ENCODE measurements at places on chromosomes 4 and X. TPM values are rescaled to one million over a fixed set of nuclear protein-coding genes. Genes with fewer than 3 reads are reported as not detected.

DNA sequence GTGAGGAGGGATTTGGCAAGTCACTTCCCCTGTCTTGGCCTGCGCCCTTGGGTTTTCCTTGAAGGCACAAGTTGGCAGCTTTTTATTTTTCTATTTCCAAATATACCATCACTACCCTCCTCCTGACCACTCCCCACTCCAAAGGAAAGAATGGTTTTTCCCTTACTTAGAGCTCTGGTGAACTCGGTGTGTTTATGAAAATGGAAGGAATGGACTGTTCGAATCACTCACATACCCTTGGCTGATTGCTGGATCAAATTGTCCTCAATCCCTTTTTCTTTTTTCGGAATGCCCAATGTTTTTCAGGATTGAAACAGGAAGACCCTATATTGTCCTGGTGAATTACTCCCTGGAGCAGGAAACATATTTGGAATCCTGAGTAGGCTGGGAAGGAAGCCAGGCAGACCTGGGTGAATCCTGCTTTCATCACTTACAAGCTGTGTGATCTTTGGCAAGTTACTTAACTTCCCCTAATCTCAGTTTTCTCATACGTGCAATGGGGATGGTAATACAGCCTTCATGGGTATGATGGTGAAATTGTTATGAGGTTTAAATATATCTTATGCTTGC, 70.7 kb downstream of the RTL5 start:
- no peak for DNase-seq

GRCh38 chr4:175813821-175814220, 1.8 kb upstream of the GPM6A start:
- no peak for DNase-seq

The CXCL8 gene
- polyA plus RNA-seq: 2.0 TPM

The ASB12 gene
- polyA plus RNA-seq: 0.63 TPM

The CLCN5 gene
- polyA plus RNA-seq: 12.2 TPM

- DNase-seq: no peak
These were observed 35.3 kb downstream of the ZBTB49 start for GRCh38 chr4:4325321-4325720.

DNA sequence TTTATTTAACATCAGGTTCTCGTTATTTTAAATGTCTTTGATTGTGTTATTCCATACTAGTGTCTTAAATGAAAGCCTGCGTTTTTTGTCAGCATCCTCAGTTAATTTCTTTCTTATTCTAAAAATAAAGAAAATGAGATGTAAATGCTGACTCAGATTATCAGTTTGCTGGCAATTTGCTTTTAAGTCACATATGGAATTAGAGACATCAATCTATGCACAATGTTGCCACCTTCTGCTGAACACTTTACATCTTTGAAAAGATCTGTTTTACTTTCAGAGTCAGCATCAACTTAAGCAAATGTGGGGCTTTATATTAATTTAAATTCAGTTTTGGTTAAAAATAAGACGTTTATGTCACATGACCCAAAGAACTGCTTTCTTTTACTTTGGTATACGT, 99.2 kb downstream of the ADGRL3 start:
- DNase-seq: no peak

DNA sequence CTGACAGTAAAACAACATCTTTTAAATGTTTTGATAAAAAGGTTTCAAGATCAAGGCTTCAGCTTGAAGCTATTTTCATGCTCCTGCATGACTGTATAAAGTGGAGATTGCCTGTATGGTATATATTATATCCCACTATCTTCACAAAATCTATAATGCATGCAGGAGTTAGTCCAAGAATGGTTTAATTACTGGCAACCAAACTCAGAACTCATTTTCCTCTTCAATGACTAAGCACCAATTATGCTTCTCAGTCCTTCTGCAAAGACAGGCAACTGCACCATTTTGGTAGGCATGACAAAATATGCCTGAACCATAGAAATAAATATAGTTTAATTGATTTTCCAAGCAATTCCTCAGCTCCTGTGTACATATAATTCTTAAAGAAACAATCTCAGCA, 54.5 kb downstream of the NPY5R start:
- DNase-seq: no peak

- DNase-seq: no peak
These were observed 131.6 kb downstream of the PDS5A start for GRCh38 chr4:39846120-39846519.

The HHIP gene
- polyA plus RNA-seq: 68.7 TPM

The HTN3 gene
- not detected for polyA plus RNA-seq

GRCh38 chr4:16991450-16991849, 93.0 kb upstream of the LDB2 start:
- DNase-seq: no peak

The SCD5 gene
- polyA plus RNA-seq: 40.9 TPM

DNA sequence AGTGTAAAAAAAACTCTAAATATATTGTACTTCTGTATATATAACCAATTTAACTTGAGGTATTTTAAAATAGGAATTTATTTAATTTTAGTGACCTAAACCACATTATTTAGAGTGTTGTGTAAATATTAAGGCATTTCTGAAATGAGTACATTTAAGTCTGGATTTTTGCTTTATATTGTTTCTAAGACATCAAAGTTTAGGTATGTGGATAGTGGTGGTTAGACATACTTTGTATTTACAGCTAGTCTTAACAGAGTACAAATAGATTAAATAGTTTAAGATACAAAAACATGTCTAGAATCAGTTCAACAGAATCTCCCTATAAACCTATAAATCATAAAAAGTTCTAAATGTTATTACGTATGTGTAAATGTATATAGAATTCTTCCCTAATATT, 588.5 kb downstream of the TRIML1 start:
- DNase-seq: no peak

The MMRN1 gene
- 20.6 TPM for polyA plus RNA-seq

DNA sequence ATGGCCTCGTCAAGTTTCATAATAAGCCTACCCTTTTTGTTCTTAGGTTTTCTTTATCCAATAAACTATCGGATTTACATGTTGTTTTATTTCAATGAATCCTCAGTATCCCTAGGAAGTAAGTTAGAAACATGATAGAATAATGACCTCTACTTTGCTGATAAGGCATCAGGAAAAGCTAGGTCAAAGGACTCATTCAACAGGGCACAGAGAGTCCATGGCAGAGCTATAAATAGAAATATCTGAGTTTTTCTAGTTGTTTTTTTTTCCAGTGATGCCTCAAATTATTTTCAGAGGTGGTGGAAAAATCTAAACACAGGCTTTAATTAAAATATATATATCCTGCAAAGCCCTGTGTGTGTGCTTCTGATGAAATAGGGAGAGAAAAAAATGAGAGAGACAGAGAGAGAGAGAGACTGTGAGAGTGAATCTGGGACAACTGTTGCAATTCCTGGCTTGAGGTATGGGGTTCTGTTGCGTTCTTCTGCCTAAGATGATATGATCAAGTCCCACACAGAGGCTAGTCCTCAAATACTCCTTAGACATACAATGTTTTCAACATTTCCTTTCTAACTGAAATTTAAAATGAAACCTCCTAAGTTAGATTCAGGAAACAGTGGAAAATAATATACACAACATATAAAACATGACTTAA, 139.9 kb downstream of the HDX start:
- DNase-seq: no peak

DNA sequence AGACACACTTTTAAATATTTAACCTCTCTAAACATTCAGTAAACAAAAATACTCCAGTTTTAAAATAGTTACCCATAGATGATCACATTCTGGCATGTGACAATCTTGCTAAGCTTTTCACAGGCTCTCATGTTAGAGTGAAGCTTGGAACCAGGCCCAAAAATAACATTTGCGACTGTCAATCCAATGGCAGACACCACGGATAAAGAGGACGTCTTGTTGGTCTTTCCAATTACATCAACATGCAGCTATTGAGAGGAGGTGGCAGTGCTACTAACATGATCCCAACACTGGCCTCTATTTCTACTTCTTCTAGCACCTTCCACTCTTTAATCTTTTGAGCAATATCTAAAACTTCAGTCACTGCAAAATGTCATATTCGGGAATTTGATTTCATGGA, 970.8 kb upstream of the TENM3 start:
- DNase-seq: no peak

Data from right lung (tissue), 10 donors.